ENCODE measurements at places on chromosomes 16 and 17.

DNA sequence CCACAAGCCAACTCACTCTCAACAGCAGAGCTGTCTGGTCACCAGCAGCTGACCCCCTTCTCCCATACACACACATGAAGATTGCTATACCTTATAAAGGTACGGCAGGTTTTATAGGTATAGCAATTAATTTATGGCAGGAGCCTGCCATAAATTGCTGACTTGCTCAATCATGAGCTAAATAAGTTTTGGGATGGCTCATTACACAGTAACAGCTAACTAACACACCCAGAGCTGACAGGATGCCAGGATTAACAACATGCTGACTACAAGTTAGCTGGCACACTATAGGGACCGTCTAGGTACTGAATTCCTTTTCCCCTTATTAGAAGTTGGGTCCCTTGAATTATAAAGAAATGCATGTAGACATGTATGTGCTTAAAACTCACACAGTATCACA lies 150.3 kb upstream of the KCNJ18 start:
- no peak for DNase-seq

GRCh38 chr16:67006930-67007658 lies 18.7 kb downstream of the CES4A start:
- no peak for DNase-seq

GRCh38 chr16:14460726-14461125 lies 169.3 kb downstream of the PARN start:
- no peak for DNase-seq

DNA sequence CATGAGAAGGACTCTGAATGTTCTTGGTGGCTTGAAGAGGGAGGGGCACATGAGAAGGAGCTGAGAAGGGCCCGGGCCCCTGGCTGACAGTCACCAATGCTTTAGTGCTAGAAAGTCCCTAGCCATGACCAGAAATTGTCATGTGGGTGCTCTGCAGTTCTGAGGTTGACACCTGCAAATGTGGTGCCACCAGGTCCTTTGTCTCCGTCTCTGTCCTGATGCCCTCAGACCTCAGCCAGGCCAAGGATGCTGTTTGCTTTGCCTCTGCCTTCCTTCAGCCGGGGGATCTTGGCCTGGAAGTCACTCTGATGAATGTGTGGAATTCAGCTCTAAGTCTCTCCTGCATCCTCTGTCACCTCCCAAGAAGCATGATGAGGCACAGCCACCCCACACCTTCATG lies 63.6 kb downstream of the TNFRSF13B start:
- no peak for DNase-seq

- DNase-seq: no peak
Measured at GRCh38 chr17:81983639-81984373, 6.4 kb downstream of the ASPSCR1 start.

DNA sequence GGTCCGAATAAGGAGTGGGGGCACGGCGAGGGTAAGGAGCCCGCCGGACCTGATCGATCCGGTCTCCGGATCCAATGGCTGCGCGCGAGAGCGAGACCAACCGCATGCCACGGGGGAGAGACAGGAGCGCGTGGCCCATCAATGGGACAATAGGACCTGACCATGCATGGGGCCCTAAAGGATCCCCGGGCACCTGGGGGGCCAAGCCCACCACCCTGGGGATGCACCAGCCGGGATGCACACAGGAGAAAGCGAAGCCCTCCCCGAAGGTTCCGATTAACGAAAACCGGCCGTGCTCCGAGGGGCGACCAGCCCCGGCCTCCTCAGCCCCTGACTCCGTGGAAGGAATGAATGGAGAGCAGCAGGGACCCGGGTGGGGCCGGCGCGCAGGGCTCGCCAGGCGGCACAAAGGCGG lies 525 bp downstream of the JPT1 start:
- no peak for DNase-seq

GRCh38 chr17:12637015-12637414 lies 28.7 kb upstream of the MYOCD start:
- DNase-seq: no peak

GRCh38 chr17:39364236-39365025 lies 37.0 kb downstream of the FBXL20 start:
- no peak for DNase-seq

DNA sequence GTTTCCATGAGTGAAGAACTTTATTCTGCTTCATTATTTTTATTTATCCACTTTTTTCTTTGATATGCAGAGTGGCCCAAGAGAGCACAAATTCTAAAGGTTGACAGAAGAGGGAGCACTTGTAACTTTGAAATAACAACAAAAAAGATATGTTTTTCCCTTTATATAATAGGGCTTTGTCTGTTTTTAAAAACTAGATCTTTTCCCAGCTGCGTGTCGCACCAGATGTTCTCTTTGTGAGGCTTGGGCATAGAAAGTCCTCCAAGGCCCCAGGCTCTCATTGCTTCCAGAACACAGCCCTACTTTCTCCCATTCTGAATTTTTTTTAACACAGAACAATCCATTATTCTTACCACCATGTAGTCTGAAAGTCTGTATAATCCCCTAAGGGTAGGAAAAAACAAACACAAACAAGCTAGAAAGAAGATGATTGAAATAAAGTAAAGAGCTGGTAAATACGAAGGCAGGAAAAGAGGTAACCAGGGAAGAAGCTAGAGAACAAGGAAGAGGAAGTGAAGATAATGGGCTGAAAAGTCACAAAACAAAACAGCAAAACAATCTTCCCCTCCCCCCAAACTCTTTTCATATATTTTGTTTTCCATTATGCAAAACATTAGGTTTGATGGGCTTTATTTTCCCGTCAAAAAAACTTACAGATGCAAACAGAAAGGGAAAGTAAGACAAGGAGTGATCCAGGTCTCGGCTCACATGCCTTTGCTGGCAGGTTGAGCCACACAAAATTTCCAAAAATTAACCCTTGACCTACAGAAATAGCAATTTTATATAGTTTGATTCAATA lies 160.4 kb downstream of the ABCA8 start:
- no peak for DNase-seq

GRCh38 chr16:47392081-47392480 lies 68.8 kb downstream of the ITFG1 start:
- no peak for DNase-seq

GRCh38 chr16:49274591-49274990 lies 7.0 kb downstream of the CBLN1 start:
- no peak for DNase-seq

- no peak for DNase-seq
Measured at GRCh38 chr16:13108126-13108525, 206.7 kb downstream of the SHISA9 start.

GRCh38 chr17:19001907-19002590 lies 2.5 kb downstream of the FAM83G start:
- no peak for DNase-seq

DNA sequence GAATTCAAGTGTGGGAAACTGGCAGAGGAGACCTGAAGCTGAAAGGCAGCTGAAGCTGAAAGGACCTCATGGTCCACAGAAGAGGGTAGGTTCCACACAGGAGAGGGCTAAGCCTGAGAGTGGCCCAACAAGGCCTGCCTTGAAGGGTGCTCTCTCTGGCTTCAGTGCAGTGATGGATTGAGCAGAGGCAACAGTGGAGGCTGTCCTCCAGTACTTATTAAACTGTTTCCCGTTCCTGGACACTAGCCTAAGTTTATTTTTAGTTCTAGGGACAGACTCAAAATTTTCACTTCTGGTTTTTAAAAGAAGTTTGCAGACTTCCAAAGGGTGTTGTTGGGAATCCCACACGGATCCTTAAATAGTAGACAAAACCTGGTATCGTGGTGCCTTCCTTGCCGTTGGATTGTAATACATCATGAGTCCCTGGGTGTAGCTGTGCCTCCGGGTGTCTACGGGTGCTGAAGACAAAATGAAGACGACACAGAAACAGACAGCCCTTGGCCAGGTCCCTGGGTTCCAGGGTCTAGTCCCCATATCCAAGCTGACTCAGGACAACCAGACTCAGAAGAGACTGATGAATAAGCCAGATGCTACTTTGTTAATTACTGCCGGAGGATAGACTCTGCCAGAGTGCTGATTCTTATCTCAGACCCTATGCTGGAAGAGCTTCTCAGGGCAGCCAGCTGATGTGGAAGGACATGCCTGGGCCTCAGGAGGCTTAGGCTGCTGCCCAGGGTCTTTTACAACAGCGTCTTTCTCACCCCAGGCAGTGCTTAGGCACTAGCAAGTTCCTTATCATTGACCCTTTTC lies 7.1 kb upstream of the CMTM4 start:
- DNase-seq: no peak

DNA sequence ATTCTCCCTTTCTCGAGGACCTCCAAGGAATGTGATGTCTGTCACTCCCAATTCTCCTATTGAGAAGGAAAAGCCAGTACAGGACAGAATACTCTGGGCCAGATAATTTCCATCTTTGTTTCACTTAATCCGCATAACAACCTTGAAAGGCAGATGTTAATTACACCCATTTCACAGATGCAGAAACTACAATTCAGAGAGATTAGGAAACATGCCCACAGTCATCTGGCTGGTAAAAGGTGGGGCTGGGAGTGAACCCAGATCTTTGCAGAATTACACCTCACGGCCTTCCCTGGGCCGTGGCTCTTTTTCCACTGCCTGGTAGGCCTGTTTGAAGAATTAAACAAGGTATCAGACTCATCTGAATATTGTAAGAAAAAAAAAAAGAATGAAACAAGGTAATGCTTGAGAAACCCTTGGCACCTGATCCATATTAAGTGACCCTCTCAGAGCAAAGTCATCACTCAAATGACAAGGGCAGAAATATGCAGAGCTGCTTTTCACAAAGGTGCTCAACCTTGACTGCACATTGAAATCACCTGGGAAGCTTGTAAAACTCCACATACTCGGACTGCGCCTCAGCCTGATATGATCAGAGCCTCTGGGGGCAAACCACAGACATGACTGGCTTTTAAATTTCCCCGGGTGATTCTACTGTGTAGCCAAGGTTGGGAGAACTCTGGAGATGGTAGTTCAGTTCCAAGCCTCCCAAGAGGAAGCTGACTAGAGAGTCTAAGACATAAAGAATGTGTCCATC lies 16.6 kb upstream of the G6PC1 start:
- no peak for DNase-seq

GRCh38 chr16:25093208-25094061 lies 18.1 kb upstream of the LCMT1 start:
- no peak for DNase-seq

GRCh38 chr17:16939208-16939576 lies 32.7 kb downstream of the TNFRSF13B start:
- DNase-seq: no peak

- DNase-seq: peak; percentile 49
Measured at GRCh38 chr16:71526111-71526631, at the start of gene CHST4. CHST4 (plus strand) TSS chr16:71526426; CDS start chr16:71536678, 10,252 bp downstream.

DNA sequence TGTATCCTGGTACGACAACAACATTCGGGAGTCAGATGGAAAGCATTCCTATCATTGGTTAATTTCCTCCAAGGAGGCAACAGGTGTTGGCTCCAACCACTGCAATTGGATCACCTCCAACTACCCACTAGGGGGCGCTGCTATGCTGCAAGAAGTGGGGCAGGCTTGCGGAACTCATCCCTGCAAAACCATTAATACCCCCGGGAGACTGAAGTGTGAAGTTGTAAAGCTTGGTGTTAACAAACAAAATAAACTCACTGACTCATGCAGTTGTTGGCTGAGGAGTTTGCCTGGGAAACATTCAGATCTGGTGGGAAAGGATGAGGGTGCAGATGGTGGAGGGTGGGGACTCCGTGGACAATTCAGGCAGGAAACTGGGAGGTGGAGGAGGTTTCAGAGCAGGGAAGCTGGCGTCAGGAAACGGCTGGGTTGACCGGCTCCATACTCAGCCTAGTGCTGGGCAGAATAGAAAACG lies 84.9 kb downstream of the HS3ST2 start:
- peak; percentile 27 for DNase-seq

- no peak for DNase-seq
Measured at GRCh38 chr17:47952171-47953021, 5.3 kb downstream of the PRR15L start.

GRCh38 chr17:27216836-27217235 lies 77.1 kb upstream of the WSB1 start:
- DNase-seq: no peak

- no peak for DNase-seq
Measured at GRCh38 chr17:49646391-49647255, 31.3 kb downstream of the SPOP start.

GRCh38 chr16:1537763-1538289 lies 4.4 kb downstream of the TMEM204 start:
- no peak for DNase-seq

DNA sequence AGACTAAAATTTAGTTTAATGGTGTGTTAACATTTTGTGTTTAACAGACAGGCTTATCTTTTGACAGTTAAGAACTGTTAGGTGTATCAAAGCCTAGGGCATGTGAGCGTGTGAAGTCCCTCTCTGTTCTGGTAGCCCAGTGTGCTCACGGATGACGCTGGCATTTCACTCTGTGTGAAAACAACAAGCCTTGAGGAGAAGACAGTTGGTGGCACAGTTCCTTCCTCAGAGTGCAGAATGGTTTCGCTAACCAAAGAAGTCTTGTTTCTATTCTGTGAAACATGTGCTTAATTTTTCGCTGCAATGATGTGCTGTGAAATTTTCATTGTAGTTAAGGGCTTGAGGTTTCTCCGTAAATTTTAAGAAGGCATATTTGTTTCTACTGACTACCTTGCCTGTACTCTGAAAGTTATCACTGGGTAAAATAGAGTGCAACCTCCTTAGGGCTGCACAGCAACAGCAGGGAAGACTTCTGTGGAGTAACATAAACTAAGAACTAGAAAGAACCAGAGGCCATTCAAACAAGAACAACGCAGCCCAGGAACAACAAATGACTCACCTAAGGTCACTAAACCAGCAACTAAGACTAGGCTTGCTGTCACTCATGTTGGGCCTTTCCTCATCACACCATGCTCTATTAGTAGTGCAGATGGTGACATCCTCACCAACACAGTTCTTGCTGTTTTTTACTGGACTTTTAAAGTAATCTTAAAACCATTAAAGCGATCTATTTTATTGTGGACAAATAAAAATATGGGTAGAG lies 33.4 kb downstream of the BRD7 start:
- DNase-seq: no peak

DNA sequence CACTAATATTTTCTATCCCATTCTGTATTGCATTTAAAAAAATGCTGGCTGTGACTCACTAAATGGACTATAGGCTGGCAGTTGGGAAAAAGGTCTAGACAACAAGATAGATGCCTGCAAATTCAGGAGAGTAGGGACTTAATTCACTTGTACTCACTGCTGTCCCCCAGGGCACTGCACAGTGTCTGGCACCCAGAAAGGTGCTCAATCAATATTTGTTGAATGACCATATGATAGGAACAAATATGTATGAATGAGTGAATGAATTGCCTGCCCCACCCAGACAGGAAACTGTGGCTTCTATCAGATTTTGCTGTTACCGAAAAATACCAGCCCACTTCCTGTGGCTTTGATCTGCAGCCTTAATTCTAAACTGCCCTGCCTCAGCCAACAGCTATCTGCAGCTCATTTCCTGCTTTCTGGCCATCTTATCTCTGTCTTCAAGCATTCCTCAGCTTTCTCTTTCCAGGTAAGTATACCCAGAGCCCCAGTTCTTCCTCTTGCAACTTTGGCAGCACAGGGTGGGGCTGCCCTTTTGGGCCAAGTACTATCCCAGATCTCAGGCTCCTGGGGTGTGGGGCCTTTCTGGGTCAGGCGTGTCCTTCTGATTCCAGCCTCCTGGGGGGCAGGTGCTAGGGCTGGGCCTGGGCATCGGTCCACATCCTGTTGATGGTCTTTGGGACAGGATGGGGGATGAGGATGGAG lies 15.3 kb upstream of the TNS4 start:
- no peak for DNase-seq

- DNase-seq: no peak
Measured at GRCh38 chr17:15468126-15468525, 705 bp upstream of the CDRT4 start.

All from NCI-H2171 (cell line).